HuH-7.5 (cell line): ENCODE measurements at places on chromosomes 12 and 14.

DNA sequence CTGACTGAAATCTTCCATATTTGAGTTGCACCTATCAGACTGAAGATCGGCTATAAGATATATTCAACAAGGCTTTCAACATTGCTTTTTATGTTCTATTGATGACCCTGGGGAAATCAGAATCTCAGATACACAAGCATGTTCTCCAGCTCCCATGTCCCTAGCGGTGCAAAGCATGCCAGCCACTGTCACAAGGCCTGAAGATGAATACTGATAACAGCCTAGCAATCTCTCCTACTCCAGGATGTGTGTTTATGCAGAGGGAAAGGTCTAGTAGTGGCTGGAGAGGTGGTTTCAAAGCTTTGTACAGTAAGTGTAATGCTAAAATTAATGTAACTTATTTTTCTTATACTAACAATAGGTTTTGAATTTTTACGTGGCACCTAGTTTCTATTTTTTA is 64.6 kb downstream of the SOX5 start:
- DNase-seq = no peak

GRCh38 chr12:58364389-58365086 is 423.2 kb downstream of the ATP23 start:
- DNase-seq = no peak

DNA sequence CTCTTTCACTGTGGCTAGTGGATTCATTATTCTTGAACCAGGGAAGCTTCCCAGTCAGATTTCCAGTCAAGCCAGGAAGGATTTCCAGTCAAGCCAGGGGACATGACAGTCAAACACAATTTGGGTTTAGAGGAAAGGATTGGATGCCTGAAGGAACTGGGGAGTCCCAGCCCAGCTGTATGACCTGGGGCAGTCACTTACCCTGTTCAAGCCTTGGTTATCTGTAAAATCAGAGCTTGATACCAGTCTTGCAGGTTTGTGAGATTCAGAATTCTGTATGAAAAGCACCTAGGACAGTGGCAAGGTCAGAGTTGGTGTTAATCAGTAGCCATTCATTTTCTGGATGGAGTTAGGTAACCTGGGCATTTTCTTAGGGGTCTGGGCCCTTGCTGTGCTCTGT is 152.7 kb downstream of the CHST11 start:
- DNase-seq = no peak

GRCh38 chr14:36208690-36209278 is 32.3 kb upstream of the PTCSC3 start:
- peak; percentile 11 for DNase-seq

DNA sequence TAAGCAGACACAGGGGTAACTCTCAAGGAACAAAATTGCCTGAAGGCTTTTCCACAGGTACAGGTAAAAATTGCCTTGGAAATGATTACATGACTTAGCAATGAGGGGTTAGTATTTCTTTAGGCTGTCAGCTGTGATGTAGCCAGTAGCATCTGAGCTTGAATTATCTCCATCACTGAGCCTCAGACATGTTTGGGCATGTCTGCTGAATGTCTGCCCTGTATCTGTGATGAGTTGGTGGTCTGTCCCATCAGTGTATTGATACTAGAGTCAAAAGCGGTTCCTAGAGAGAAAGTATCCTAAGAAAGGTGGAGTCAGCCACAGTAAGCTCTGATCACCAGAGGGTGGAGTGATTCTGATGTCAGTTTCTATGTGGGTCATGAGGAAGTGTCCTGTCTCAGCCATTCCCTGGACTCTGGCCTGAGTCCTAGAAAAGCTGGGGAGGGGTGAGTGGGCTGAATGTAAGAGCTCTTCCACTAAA is 16.3 kb downstream of the AKAP6 start:
- no peak for DNase-seq

- no peak for DNase-seq
These were observed 214.5 kb upstream of the DDHD1 start for GRCh38 chr14:53367644-53368026.
